ENCODE measurements at places on chromosomes 12 and 14.

- no peak for DNase-seq
Measured at GRCh38 chr14:62776300-62776699, 269.0 kb downstream of the KCNH5 start.

DNA sequence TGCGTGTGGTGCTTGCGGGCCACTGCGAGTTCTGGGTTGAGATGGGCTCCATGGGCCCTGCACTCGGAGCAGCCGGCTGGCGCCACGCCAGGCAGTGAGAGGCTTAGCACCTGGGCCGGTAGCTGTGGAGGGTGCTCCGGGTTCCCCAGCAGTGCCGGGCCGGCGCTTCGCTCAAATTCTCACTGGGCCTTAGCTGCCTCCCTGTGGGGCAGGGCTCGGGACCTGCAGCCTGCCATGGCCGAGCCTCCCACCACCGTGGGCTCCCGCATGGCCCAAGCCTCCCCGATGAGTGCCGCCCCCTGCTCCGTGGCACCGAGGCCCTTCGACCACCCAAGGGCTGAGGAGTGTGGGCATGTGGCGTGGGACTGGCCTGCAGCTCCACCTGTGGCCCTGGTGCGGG is 375.7 kb downstream of the NELL2 start:
- DNase-seq, result no peak

DNA sequence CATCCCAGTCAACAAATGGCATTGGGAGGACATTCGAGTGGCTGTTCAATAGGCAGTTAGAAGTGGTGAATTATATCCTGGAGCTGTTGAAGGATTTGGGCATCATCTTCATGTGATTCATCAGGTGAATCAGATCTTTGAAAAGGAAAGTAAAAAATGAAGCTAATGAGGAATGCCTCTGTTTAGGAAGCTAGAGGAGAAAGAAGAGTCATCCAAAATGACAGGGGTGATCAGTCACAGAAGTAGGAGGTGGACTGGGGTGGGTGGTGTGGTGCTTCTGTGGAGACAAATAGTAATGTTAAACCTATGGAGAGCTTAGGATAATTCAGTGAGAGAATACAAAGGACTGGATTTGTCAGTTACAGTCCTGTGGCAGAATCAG is 32.7 kb downstream of the DIP2B start:
- DNase-seq, result no peak

DNA sequence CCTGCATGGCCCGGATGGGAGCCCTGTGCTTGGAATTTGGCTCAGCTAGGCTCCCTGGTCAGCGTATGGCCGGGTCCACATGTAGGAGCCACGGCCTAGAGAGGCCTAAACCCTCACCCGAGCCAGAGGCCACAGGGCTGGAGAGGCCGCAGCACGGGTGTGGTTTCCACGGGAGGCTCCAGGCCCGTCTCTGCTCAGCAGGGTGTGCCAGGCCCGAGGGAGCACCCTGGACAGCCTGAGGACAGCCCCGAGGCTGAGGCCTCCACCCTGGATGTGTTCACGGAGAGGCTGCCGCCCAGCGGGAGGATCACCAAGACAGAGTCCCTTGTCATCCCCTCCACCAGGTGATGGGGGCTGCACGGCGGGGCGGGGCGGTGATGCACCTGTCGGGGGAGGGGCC is 17.6 kb upstream of the TEX22 start:
- no peak for DNase-seq

DNA sequence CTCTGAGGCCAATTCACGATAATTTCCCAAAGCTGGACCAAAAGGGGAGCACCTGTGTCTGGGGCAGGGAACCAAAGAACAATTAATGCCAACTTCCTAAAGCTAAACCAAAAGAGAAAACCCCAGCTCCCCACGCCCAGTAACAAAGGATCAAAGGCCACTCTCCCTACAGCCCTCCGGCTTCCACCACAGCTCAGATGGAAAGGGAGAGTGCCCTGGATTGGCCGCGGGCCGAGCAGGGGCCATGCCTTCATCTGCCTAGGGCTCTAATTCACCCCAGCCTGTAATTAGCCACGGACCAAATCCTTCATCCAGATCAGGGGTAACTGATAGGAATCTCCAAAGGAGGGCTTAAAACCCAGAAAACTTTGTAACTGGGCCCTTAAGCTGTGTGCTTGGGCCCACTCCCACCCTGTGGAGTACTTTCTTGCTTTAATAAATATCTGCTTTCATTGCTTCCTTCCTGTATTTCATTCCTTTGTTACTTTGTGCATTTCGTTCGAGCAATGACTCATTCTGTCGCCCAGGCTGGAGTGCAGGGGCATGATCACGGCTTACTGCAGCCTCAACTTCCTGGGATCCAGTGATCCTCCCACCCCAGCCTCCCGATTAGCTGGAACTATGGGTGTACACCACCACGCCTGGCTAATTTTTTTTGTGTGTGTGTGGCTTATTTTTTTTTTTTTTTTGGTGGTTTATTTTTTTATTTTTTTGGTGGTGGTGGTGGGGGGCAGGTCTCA is 65.5 kb upstream of the PPP4R3A start:
- no peak for DNase-seq

- peak; percentile 86 for DNase-seq
Measured at GRCh38 chr12:57726151-57726883, 12.2 kb downstream of the AGAP2 start.

GRCh38 chr12:106112145-106112821 is 26.5 kb downstream of the NUAK1 start:
- DNase-seq, result no peak

DNA sequence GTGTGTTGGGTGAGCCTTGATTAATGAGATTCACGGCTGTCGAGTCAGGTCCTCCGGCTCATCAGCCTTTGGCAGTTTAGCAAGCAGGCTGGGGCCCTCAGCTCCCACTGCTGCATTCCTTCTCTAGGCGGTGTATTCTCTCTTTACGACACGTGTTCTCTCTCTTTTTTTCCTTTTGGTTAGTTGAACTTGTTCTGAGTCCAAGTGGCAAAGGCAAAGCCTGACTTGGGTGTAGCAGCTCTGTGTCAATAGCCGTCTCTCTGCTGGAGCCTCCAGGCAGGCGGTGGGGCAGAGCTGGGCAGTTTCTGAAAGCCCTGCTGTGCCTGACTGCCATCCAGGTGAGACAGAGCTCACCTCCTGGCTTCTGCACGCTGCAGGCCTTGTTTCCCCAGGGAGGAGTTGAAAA is 46.6 kb downstream of the SUSD6 start:
- no peak for DNase-seq

GRCh38 chr14:52926953-52927352 is 23.9 kb downstream of the FERMT2 start:
- DNase-seq, result peak; percentile 25

- DNase-seq, result no peak
Measured at GRCh38 chr14:102849526-102850379, 72.5 kb downstream of the TRAF3 start.

DNA sequence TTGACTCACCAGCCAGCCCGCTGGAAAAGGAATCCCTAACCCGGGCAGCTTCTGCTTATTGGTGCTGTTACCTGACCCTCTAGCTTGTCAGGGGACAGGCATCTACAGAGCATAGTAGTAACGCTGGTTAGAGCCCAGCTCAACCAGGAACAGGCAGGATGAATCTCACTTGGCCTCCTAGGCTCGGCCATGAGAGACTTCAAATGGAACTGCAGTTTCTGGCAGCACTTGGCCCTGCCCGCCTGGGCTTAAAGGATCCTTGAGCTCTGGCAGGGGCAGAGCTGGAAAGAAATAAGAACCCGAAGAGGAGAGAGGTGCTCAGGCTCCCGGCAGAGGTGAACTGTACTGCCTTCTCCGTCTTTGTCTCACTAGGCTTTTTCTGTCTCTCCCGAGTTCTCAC is 2.3 kb upstream of the LHX5 start:
- DNase-seq, result no peak

- DNase-seq, result no peak
Measured at GRCh38 chr12:67601126-67601525, 47.4 kb upstream of the DYRK2 start.

DNA sequence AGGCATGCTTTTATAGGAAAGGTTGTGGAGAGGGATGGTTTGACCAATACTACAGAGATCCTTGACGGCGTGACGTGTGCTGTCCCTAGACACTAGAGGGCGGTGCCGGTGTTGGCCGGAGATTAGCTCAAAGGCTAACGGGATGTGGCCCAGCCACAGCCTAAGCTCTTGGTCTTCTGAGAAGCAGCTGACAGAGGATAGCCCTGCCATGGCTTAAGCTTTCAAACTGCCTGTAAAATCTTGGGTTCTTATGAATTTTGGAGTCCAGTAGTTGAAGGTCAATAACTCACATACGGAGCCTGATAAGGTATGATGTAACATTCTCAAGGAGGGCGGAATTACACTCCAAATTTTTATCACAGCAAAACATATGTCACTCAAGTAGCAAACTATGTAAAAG is 515.7 kb upstream of the ATXN7L3B start:
- DNase-seq, result no peak

DNA sequence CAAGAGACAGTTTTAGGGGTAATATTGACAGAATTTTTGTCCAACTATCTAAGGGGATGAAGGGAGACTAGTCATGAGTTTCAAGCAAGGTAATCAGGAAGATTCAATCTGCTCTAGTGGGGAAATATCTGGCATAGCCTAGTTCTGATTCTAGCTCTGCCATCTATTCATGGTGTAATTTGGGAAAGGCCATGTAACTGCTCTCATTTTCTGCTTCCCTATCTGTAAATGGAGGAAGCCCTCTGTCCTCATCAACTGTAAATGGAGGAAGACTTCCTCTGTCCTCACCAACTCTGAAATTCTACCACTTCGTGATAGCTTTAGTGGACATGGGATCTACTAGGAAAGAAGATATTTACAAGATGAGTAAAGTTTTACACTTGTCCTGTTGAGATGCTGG is 37.9 kb downstream of the BHLHE41 start:
- DNase-seq, result no peak

- no peak for DNase-seq
Measured at GRCh38 chr12:78096909-78097597, 266.4 kb downstream of the NAV3 start.

DNA sequence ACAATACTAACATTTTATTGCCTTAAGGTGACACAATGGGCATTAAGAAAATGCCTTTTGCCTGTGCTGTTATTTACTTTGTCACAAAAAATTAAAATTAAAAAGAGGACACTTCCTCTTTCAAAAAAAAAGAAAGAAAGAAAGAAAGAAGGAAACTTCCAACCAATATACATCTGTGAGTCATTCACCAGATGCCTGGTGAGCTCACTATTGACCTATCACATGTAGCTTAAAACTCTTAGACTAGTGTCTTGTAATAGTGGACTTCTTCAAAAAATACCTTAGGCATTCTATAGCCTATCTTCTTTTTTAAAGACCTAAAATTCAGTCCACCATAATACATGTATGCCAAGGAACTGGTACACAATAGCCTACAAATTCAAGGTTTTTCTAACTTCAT is 4.9 kb upstream of the SOX5 start:
- DNase-seq, result no peak

- DNase-seq, result no peak
Measured at GRCh38 chr12:70402597-70402996, 36.5 kb downstream of the KCNMB4 start.

DNA sequence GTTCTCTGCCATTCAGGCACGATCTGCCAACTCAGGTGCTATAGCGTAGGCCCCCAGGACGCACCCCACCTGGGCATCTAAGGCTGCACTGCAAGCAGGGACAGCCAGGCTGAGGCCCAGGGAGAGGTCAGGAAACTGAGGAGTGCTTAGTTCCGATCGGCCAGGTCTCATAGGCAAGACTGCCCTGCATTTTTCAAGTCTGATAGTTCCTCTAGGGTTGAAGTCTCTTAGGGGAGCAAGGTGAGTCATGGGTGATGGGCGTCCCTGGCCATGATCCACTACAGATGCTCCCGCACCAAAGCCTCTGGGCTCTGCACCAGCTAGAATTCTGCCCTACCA is 13.2 kb downstream of the NOPCHAP1 start:
- no peak for DNase-seq

GRCh38 chr12:124861898-124862676 is 1.6 kb downstream of the SCARB1 start:
- DNase-seq, result no peak

- no peak for DNase-seq
Measured at GRCh38 chr12:82225871-82226270, 132.3 kb downstream of the CCDC59 start.

GRCh38 chr14:104328607-104329006 is 190.2 kb downstream of the KIF26A start:
- DNase-seq, result no peak

GRCh38 chr12:120064054-120064940 is 52.3 kb downstream of the RAB35 start:
- DNase-seq, result no peak

DNA sequence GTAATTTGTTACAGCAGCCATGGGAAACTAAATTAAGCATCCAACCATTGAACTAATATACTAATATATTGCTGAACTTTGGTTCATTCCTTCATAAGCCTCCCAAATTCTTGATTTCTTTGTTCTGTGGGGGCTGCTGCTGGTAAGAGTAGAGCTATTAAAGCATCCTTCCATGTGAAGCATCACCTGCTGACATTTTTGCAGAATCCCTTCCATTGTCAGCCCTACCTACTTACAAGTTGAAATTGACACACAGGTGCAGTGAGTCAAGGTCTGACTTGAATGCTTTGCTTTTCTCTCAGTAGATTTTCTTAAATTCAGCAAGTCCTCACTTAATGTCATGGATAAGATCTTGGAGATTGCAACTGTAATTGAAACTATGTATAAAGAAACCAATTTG is 474.4 kb downstream of the APAF1 start:
- no peak for DNase-seq

DNA sequence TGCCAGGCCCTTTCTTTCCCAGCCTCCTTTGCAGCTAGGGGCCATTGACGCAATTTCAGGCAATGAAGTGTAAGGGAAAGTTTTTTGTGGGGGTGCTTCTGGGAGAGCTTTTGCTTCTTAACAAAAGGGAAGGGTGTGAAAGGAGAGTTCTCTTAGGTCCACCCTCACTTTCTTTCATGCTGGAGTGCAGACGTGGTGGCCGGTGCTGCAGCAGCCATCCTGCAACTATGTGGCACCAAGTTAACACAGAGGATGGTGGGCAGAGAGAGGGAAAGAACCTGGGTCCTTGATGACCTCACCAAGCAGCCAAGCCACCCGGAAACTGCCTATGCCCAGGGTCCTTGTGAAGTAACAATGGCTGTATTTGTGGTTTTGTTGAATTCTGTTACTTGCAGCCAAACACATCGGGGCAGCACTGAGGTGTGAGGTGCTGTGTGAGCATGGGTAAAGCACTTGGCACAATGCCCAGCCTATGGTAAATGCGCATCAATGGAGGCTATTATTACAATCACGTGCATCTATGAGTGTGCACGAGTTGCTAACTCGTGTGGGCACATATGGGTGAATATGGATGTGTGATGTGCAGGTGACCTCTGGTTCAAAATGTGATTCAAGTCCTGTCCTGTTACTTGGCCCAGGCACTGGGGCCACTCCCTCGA is 122.6 kb downstream of the CALM1 start:
- no peak for DNase-seq
